ENCODE measurements at places on chromosomes 2 and 18.

GRCh38 chr2:106105151-106105922 lies 88.8 kb downstream of the UXS1 start:
- DNase-seq: no peak

GRCh38 chr2:156399224-156399949 lies 36.8 kb upstream of the GPD2 start:
- DNase-seq: no peak

- no peak for DNase-seq
Measured at GRCh38 chr2:132503701-132504100, 87.1 kb downstream of the GPR39 start.

GRCh38 chr2:161983331-161983651 lies 90.7 kb downstream of the DPP4 start:
- no peak for DNase-seq

- DNase-seq: no peak
Measured at GRCh38 chr2:135318808-135319207, 212.2 kb downstream of the ZRANB3 start.

GRCh38 chr2:56715683-56716082 lies 531.9 kb downstream of the CCDC85A start:
- no peak for DNase-seq

- DNase-seq: no peak
Measured at GRCh38 chr2:42071791-42072190, 24.0 kb downstream of the PKDCC start.
